ENCODE measurements at places on chromosomes 1 and 21. TPM values are rescaled to one million over a fixed set of nuclear protein-coding genes. Genes with fewer than 3 reads are reported as not detected.

LCK gene
- 1.2 TPM for total RNA-seq

DNA sequence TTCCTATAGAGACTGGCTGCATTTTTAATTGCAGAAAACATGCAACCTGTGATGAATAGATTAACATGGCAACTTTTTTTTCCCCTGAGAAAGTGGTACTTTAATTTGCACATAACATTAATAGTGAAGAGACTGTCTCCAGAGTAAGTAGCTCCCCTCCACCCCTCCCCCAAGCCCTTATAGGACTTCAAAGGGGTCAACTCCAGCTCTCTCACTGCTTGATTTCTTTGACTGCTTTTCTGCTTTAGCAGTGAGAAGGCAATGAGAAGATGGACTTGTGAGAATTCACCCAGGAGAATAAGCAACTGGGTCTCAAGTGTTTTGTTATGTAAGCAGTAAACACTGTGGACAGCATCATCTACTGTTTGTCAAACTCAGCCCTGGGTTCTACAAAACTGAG lies 355.0 kb downstream of the CAMTA1 start:
- ATAC-seq: no peak

OR10J1 gene
- 0.08 TPM for total RNA-seq

SH2D2A gene
- 5.0 TPM for total RNA-seq

LCE1A gene
- not detected for total RNA-seq

GRCh38 chr1:7467476-7468175 lies 303.5 kb upstream of the VAMP3 start:
- ATAC-seq: no peak

SPRR1B gene
- total RNA-seq: not detected

- ATAC-seq: no peak
Measured at GRCh38 chr1:60596791-60597750, 485.3 kb upstream of the NFIA start.

GRCh38 chr1:223052931-223053330 lies 90.1 kb downstream of the TLR5 start:
- no peak for ATAC-seq

DNA sequence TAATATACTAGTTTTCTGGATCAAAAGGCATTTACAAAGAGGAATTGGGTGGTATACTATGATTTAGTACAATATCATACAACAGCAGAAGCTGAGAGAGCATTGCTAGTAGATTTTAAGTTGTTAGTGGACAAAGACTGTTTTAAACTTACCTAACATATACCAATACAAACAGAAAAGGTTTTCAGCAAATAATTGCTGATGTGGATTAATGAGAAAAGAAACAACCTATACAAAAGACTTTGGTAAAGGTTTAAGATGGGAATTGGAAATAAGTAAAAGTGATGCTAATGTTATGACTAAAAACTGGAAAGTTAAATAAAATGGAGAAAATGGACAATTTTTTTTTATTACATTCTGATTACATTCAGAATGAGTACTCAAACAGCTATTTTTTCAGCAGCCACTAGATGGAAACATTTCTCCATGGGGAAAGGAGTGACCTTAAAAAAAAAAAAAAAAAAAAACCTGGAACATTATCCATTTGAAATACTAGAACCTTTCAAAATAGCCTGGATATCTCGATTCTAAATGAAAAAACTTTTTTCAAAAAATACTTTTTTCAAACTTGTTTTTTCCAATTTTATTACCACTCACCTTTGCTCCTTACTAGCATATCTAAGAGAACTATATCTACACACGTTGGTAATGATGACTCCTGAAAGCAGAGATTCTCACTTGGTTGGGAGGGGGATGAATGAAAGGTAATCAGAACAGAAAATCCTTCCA lies 55.4 kb downstream of the EPRS1 start:
- no peak for ATAC-seq

- ATAC-seq: no peak
Measured at GRCh38 chr21:36454706-36455105, 25.2 kb downstream of the CLDN14 start.

DNA sequence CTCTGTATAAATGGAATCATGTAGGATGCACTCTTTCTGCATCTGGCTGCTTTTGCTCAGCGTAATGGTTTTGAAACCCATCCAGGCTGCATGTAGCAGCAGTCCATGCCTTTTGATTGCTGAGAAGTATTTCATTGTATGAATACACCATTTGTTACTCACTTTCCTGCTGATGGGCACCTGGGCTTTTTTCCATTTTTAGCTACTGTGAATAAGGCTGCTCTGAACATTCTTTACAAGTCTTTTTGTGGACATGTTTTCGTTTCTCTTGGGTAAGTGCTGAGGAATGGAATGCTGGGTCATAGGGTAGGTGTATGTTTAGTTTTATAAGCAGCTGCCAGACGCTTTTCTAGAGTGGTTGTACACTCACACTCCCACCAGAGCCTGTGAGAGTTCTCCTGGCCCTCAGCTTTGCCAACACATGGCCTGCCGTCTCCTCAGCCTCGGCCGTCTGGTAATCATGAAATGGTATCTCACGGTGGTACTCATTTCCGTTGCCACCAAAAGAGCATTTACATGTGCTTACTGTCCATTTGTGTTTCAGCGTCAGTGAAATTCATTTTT lies 22.7 kb downstream of the SLX9 start:
- no peak for ATAC-seq

CRNN gene
- total RNA-seq: 0.35 TPM

UBL4B gene
- 0.25 TPM for total RNA-seq

TESK2 gene
- 1.5 TPM for total RNA-seq

DNA sequence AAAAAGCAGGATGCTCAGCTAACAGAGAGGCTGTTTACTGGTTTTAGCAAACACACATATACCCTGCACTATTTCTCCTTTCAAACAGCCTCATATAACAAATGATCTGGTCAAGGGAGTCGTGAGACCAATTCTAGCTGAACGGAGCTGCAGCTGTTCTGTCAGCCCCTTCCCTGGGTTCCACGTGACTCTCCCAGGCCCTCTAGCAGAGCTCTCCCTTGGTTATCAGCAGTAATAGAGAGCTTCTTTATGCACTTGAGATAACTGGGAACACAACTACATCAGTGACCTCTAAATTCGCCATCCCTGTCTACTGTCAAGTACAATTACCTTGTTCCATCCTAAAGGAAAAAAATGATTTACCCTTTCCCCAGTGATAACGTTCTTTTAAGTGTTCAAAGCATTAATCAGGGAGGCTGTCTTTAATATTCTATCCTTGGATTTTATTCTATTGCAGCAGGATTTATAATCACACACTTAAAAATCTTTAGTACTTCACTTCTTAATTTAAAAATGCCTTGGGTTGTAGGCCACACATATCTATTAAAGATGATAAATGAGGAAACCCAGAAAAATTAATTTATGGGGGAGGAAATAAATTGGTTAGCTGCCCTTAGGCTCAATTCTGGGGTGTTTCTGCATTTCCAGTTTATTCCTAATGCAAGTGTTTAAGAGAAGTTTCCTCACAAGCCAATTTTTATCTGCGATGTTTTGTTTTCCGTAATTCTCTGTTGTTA lies 28.2 kb downstream of the PTGER3 start:
- peak; percentile 100 for ATAC-seq

CD5L gene
- total RNA-seq: not detected

DNA sequence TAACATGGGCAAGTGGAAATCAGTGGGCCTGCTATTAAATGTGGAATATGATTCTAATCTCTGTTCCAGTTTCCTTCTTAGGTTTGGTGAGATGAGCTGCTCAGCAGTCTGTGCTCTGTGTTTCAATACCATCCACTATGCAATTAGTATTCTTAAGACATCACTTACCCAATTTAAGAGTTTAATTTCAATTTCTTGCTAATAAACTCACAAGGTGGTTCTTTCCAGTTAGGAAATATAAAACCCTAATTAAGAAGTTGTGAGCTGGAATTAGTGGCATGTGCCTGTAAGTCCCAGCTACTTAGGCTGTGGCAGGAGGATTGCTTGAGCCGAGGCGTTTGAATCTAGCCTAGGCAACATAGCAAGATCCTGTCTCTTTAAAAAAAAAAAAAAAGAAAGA lies 51.7 kb downstream of the MPZL1 start:
- ATAC-seq: no peak

- no peak for ATAC-seq
Measured at GRCh38 chr1:78622548-78622947, 2.3 kb downstream of the IFI44L start.

DNA sequence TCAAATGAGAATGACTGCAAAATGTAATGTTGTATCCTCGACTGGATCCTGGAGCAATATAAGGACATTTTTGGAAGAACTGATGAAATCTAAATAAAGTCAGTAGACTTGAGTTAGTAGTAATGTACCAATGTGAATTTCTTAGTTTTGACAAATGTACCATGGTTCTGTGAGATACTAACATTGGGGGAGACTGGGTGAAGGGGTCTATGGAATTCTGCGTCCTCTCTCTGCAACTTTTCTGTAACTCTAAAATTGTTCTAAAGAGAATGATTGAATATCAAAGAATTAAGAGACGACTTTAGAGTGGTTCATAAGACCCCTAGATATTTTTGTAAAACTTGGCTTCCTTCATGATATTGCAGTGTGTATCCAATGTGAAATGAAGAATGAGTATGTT lies 59.2 kb upstream of the KAZN start:
- ATAC-seq: no peak

DNA sequence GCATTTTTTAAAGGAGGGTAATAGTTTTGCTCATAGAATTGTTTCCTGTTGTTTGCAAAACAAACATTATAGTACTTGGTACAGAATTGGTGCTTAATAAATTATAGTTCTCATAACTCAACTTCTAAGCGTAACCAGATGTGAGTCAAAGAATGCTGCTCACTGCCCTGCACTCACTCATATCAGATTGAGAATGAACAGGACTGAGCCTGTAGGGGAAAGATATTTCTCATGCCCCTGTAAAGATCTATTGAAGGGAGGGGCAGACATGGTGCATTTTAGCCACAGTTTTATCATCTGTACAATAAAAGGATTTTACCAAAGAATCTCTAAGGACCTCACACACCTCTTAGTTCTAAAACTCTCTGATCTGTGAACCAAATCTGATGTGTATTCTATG lies 358.5 kb downstream of the SEC16B start:
- no peak for ATAC-seq

DNA sequence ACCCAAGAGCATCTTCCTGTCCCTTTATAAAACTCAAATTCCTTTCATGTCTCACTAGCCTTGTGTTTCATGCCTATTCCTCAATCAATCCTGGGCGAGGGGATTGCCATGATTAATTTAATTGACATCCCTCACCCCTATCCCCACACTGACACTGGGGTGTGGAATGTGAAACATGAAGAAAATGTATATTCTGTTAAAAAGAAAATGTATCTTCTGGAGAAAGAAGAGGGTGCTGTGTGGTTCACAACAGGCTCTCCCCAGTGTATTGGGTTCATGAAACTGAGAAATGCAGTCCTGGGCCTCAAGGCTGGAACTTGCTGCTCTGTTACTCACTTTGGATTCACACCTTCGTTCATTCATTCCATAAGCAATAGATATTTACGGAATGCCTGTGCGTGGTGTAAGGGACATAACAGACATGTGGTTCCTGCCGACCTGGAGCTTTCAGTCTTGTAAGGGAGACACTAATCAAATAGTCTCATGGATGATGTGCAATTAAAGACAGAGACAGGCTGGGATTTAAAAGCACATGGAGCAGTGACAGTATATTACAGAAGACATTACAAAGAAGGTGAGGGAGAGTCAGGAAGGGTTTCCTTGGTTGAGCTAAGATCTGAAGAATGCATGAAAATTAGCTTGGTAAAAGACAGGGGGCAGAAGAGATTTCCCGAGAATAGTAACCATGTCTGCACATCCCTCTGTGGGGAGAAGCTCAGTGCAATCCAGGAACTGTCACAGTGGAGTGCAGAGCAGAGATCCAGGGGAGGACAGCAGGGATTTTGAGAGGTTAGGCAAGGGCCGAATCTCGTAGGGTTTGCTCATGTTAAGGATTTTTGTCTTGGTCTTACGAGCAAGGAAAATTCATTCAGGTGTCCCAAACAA lies 32.1 kb downstream of the SERTAD4 start:
- ATAC-seq: no peak

REN gene
- not detected for total RNA-seq

- ATAC-seq: no peak
Measured at GRCh38 chr1:35499652-35500176, 57.5 kb downstream of the KIAA0319L start.

KCNJ9 gene
- 7.0 TPM for total RNA-seq

DNA sequence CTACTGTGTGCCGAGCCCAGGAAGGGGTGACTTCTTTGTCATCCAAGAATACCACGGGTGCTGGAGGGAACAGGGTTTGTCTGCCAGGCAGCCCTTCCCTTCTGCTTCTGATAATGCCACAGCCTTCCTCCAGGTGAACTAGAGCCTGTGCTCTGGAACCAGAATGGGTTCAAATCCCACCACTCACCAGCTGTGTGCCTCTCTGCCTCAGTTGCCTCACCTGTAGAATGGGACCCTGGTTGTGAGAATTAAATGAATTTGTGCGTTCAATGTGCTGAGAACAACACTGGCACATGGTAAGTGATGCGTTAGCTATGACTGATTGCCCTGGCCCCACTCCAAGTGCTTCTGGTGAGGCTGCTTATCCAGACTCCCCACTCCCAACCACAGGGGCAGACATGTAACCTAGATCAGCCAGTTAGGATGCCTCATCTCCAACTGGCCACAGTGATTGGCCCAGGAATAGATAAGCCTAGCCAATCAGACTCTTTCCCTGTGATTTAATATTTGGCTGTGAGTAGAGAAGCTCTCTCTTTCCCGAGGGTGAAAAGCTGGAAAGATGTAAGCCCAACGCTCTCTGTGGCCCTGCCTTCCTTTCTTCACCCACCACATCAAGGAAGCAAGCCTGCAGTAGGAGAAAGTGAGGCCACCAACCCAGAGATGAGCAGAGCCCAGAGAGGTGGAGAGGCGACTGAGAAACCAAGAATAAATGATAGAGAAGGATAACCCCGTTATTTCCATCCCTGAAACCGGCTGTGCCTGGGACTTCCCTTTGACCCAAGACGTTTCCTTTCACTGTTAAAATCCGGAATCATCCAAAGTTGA lies 20.8 kb upstream of the LAPTM5 start:
- peak; percentile 76 for ATAC-seq

GUCA2B gene
- not detected for total RNA-seq

GRCh38 chr1:17930635-17931034 lies 175.5 kb downstream of the ACTL8 start:
- no peak for ATAC-seq
